ENCODE measurements at places on chromosomes 6 and 20. TPM values are rescaled to one million over a fixed set of nuclear protein-coding genes. Genes with fewer than 3 reads are reported as not detected.

Gene PMEPA1
- 0.33 TPM for total RNA-seq

Gene ZNF391
- 1.8 TPM for total RNA-seq

Gene TCF15
- total RNA-seq, result not detected

Gene MOG
- not detected for total RNA-seq

Gene METTL24
- 0.44 TPM for total RNA-seq

Gene SAMD3
- total RNA-seq, result 5.1 TPM

Gene OTOR
- not detected for total RNA-seq

Measured in smooth muscle cell of trachea (primary cell).